ENCODE measurements at places on chromosomes 2 and 18.

GRCh38 chr2:220165401-220165800 lies 538.0 kb downstream of the SLC4A3 start:
- DNase-seq = no peak

- no peak for DNase-seq
Observed at GRCh38 chr2:159933040-159933726, 129.2 kb downstream of the PLA2R1 start.

- DNase-seq = no peak
Observed at GRCh38 chr2:168439536-168439935, 16.5 kb upstream of the CERS6 start.

DNA sequence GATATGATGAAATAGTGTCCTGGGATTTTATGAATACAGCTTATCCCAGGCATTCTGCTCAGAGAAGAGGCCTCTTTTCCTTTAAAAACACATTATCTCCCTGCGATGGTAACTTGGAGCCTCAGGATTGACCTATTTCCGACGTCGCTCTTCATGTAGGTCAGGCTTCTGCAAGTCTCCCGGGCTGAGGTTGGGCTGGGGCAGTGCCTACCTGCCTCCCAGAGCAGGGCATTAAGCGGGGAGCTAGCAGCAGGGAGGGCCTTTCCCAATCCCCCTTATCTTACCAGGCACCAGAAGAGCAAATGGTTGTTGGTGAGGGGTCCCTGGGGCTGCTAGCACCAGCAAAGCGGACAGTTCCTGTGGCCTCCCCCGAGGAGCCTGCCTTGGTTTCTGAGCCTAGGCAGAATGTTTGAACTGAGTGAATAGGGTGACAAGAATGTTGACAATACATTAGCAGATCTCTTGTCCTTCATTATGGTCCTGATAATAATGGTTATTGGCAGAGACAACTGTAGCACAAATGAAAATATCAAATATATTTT lies 60.2 kb downstream of the TRPM8 start:
- no peak for DNase-seq

- no peak for DNase-seq
Observed at GRCh38 chr2:165655661-165656060, 138.4 kb downstream of the GALNT3 start.

- DNase-seq = no peak
Observed at GRCh38 chr2:157931542-157931941, 55.4 kb upstream of the ACVR1 start.

GRCh38 chr2:72998724-72999123 lies 72.8 kb downstream of the SFXN5 start:
- DNase-seq = no peak
